Myometrial cell (primary cell): ENCODE measurements at places on chromosomes 1 and 21. TPM values are rescaled to one million over a fixed set of nuclear protein-coding genes. Genes with fewer than 3 reads are reported as not detected.

The GJC2 gene
- 3.9 and 4.0 TPM in 2 replicates for total RNA-seq

The HSF2BP gene
- 2.7 and 4.3 TPM in 2 replicates for total RNA-seq

The MROH7 gene
- not detected in 2 replicates for total RNA-seq

The CD53 gene
- total RNA-seq, result not detected in 2 replicates

The BTBD19 gene
- total RNA-seq, result 2.0 and 5.1 TPM in 2 replicates

The RAB42 gene
- 3.4 and 13.5 TPM in 2 replicates for total RNA-seq

The AMY1C gene
- not detected in 2 replicates for total RNA-seq

The PBX1 gene
- 36.3 and 48.4 TPM in 2 replicates for total RNA-seq

The GPR161 gene
- 4.9 and 9.2 TPM in 2 replicates for total RNA-seq

The LRRC53 gene
- total RNA-seq, result not detected in 2 replicates

The HIVEP3 gene
- 0.18 and 1.4 TPM in 2 replicates for total RNA-seq

The DHRS3 gene
- total RNA-seq, result 82.8 and 86.8 TPM in 2 replicates

The RPE65 gene
- not detected in 2 replicates for total RNA-seq

The CD48 gene
- not detected in 2 replicates for total RNA-seq

The KRTAP7-1 gene
- not detected in 2 replicates for total RNA-seq

The NGF gene
- total RNA-seq, result not detected in 2 replicates

The ZSWIM5 gene
- 0.29 TPM in 1 of 2 replicates, not detected in the other for total RNA-seq

The FAM43B gene
- 0.35 TPM in 1 of 2 replicates, not detected in the other for total RNA-seq

The RIPK4 gene
- total RNA-seq, result not detected in 2 replicates

The HEYL gene
- total RNA-seq, result 0.18 TPM in 1 of 2 replicates, not detected in the other

The NEK7 gene
- 73.8 and 81.7 TPM in 2 replicates for total RNA-seq

The LMX1A gene
- total RNA-seq, result not detected in 2 replicates

The CCT8 gene
- total RNA-seq, result 273 and 279 TPM in 2 replicates

The TTC34 gene
- under 0.01 TPM in 2 replicates for total RNA-seq
